Skeletal muscle cell (primary cell): ENCODE measurements at places on chromosomes 12 and 14.

- DNase-seq: no peak
Observed at GRCh38 chr12:62347922-62348650, 87.9 kb downstream of the USP15 start.

GRCh38 chr14:78130356-78130755, 39.8 kb upstream of the NRXN3 start:
- no peak for DNase-seq

GRCh38 chr12:71791473-71792150, 36.9 kb downstream of the RAB21 start:
- no peak for DNase-seq

DNA sequence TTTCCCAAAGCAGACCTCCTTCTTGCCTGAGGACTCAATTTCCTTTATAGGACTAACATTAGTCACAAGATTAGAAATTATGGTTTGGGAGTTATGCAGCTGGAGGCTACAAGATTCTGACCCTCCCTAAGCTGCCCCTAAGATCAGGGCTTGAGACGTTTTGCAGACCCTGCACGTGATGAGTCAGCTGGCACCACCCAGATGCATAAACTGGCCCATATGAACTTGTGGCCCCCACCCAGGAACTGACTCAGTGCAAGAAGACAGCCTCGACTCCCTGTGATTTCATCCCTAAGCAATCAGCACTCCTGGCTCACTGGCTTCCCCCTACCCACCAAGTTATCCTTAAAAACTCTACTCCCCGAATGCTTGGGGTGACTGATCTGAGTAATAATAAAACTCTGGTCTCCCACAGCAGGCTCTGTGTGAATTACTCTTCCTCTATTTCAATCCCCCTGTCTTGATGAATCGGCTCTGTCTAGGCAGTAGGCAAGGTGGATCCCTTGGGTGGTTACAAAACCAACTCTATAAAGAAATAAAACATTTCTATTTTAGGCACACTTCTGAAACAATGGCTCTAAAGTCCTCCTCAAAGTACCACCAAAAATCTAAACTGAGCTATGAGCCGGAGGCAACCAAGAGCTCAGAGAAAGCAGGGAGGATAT, 233.4 kb downstream of the TMEM132D start:
- DNase-seq: no peak

DNA sequence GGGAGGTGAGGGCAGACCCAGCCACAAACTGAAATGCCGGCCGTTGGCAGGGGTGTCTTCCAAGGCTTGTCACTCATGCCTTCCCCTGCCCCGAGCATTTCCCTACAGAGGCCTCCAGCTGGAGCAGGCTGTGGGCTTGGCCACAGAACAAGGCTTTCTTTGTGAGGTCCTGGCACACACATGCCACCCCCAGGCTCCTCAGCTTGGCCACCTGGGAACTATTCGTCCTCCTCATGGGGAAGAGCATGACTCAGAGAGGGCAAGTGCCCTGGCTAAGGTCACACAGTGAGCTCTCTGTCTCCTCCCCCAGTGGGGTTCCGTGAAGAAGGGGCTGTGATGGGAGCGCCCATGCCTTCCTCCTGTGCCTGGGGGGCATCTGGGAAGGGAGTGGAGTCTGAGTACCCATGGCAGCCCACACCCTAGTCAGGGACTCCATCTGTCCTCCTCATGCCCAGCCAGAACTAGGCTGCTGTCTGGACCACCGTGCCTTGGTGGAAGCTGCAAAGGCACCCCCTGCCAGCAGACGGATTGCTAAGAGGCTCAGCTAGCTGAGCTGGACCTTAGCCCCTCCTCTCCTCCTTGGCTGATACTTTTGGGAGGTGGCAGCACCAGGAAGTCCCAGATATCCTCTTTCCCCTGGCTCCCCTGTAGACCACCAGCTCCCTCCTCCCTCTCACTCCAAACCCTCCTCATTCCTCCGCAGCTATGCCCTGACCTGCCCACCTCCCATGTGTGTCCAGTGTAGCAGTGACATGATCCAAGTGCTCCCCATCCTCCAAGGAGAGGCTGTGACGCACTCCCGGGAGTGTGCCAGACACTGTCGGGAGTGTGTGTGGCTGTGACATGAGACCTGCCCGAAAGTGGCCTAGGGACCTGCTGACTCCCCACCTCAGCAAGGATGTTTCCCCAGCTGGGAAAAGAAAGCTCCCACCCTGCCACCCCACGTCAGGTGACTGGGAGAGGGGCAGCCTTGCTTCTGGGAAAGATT, 21.4 kb downstream of the ABCB9 start:
- no peak for DNase-seq
